CMK (cell line): ENCODE measurements at places on chromosomes 13 and 19.

- DNase-seq: no peak
Measured at GRCh38 chr13:30700364-30700763, 35.0 kb upstream of the ALOX5AP start.

DNA sequence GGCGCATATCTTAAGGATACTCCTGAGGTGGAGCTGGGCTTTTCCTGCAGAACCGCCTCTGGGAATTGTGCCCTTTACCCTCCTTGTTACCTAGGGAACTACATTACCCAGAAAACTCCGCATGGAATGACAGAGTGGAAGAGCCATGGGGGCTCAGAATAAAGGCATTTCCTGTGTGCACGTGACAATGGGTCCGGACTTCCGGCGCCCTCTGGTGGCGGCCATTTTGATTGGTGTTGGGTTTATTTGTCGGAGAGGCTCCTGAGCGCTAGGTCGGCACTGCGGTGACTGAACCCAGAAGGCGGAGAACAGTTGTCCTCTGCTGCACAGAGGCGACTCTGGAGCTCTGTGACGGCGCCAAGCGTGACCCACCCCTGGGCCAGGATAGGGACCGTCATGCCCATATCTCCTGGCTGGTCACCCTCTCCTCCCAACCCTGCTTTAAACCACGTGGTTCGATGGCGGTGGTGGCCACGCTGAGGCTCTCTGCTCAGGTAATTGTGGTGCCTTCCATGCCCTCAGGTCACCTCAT is at the start of gene ZNF587B:
ZNF587B (plus strand) TSS at position 229 of the 532 bp plus-strand sequence; CDS start at position 459, 230 bp downstream.
- no peak for DNase-seq

GRCh38 chr19:51121257-51121656 is 3.4 kb upstream of the SIGLEC9 start:
- DNase-seq: no peak

GRCh38 chr13:39892721-39893685 is 237.5 kb downstream of the COG6 start:
- no peak for DNase-seq

DNA sequence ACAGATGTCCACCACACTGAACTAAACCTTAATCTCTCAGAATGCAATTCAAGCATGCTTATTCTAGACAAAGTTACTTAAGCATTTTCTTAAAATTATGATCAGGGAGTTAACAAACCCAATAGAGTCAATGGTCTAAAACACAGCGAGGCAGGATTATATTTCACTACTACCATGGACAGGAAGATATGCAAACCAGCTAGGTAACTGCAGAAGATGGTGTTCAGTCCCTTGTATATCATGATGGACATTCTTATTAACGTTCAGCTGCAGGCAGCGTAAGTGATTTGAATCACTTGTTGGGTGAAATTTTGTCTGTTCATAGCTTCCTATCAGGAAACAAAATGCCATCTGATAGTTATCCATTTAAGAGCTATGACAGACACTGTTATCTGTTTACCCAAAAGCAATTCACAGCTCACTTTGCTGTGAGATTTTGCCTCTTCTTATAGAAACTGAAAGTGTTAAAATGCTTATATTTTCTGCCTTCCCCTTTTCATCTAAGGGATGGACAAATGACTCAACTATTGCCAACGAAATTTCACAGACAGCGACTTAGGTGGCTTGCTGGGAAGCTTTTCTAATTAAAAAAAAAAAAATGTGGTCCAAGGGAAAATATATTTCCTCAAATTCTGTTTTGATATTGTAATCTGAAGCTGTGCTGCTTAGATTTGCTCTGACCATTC is 591.9 kb downstream of the DACH1 start:
- DNase-seq: no peak

DNA sequence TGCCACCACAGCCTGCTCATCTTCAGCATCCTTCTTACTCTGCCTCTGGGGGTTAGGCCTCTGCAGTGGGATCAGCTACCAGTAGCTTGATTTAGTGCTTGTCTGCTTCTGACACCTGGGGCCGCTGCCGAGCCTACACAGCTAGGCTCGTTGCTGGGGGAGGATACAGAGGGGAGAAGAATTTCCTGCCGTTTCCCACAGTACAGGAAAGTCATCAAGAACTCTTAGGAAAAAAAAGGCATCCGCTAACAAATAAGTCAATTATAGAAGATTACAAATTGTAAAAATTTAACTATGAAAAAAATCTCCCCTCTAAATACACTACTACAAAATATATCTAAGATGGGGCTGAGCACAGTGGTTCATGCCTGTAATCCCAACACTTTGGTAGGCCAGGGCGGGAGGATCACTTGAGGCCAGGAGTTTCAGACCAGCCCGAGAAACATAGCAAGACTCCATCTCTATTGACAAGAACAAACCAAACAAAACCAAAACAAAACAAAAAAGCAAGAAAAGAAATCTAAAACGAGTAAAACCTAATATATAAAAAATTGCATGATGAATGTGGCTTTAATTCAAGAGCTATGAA is 26.7 kb downstream of the LATS2 start:
- no peak for DNase-seq

- DNase-seq: no peak
Measured at GRCh38 chr19:40262422-40262821, 22.7 kb downstream of the AKT2 start.

GRCh38 chr13:27259831-27260230 is 8.5 kb downstream of the RPL21 start:
- no peak for DNase-seq

- no peak for DNase-seq
Measured at GRCh38 chr19:50933640-50934039, 19.2 kb downstream of the KLK5 start.

- DNase-seq: no peak
Measured at GRCh38 chr13:50892210-50892944, 17.2 kb upstream of the RNASEH2B start.

- DNase-seq: no peak
Measured at GRCh38 chr19:43818500-43818899, 8.6 kb upstream of the ZNF283 start.

DNA sequence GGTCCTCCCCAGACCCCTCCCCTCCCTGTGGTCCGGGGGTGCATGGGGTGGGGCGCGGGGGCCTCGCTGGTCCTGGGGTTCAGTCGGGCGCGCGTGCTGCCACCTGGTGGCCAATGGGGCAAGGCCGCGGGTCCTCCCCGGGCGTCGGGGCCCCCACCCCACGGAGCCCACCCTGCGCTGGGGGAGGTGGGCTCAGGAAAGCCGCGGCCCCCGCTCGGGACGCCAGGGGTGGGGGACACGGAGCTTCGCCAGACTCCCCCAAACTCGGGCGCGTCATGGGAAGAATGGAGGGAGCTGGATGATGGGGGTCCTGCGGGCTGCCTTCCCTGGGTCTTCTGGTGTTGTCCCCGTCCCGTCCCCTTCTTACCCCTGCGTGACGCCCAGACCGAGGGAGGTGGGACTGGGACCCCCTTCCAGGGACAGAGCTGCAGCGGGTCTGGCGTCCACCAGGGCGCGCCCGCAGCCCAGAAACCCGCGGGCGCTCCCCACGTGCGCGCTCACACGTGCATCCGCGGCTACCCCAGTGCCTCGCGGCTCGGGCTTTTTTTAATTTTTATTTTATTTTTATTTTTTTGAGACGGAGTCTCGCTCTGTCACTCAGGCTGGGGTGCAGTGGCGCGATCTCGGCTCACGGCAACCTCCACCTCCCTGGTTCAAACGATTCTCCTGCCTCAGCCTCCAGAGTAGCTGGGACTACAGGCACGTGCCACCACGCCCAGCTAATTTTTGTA is 19.8 kb upstream of the TCF3 start:
- DNase-seq: no peak

DNA sequence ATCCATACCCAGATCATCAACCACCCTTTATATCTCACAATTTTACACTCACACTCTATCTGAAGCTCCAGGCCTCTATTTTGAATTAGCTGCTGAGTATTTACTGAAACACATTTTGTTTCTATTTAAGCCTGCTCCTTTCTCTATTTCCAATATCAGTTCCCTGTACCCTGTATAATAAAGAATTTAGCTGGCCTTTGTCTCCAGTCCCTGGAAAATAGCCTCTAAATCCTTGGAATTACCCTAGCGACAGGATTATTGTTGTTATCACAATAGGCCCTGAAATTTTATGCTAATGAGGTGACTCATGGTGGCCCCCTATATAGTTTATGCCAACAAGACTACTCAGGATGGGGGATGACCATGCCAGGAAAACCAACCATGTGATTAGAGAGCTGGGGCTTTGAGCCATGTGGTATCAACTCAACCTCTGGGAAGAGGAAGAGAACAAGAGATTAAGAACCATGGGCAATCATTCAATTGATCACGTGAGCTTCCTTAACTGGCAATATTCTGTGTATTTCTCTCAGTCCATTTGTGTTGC is 72.7 kb downstream of the KATNAL1 start:
- no peak for DNase-seq

DNA sequence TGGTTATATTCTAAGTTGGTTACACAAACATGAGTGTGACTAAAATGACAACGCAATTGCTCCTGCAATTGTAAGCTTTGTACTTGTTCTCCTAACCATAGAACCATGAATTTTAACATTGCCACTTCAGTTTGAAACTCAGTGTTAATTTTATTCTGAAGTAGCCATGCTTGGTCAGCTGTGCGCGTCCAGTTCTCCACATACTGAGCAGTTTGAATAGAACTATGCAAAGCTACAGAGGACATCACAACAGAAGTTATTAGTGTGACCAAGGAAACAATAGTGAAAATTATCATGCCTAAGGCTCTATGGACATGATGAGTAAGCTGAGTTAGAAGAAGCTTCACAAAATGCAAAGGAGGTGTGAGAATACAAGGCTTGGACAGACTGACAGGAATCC is 19.6 kb upstream of the ZNF100 start:
- DNase-seq: no peak

- DNase-seq: no peak
Measured at GRCh38 chr19:54180691-54181091, 7.7 kb upstream of the TMC4 start.

- DNase-seq: no peak
Measured at GRCh38 chr13:54802226-54802625, 1773.6 kb downstream of the OLFM4 start.

GRCh38 chr13:100600915-100601314 is 12.3 kb upstream of the GGACT start:
- DNase-seq: no peak

DNA sequence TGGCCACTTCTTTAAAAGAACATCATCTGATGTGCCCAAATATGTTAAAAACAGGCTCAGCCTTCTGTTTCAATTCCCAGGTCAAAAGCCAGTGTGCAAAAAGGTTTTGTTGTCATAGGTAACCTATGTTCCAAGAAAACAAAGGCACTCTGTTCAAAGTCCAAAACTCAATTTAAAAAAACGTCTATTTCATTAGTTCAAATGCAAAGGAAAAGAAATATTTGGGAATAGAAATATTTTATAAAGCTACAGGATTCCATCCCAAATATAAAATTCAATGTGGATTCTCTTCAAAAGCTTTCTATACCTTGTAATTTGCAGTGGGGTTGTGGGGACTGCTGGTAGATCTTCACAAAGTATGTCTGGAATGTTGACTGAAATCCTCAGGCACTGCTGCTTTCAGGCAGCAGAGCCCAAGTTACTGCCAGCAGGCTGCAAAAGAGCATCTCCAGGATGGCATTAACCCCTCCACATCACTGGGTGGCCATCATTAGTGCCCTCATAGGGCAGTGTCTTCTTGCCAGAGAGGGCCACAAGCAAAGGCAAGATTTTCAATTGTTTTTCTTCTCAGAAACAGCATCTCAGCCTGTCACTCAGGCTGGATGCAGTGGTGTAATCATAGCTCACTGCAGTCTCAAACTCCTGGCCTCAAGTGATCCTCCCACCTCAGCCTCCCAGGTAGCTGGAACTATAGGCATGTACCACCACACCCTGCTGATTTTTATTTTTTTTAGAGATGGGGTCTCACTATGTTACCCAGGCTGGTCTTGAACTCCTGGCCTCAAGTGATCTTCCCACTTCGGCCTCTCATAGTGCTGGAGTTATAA is 22.8 kb upstream of the STK24 start:
- no peak for DNase-seq

DNA sequence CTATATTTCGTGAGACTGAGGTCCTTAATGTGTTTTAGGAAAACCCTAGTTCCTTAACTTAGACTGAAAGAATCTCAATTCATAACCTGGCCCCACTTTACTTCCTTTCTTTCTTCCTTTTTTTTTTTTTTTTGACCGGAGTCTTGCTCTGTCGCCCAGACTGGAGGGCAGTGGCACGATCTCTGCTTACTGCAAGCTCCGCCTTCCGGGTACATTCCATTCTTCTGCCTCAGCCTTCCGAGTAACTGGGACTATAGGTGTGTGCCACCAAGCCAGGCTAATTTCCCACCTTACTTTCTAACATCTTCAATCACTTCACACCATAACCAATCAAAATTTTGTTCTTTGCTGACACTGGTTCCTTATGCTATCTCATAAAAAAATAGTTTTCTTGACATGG is 2097.0 kb downstream of the PCDH9 start:
- DNase-seq: no peak

GRCh38 chr13:27110056-27110746 is 61.4 kb downstream of the USP12 start:
- DNase-seq: no peak
